ENCODE measurements at places on chromosomes 3 and 15.

DNA sequence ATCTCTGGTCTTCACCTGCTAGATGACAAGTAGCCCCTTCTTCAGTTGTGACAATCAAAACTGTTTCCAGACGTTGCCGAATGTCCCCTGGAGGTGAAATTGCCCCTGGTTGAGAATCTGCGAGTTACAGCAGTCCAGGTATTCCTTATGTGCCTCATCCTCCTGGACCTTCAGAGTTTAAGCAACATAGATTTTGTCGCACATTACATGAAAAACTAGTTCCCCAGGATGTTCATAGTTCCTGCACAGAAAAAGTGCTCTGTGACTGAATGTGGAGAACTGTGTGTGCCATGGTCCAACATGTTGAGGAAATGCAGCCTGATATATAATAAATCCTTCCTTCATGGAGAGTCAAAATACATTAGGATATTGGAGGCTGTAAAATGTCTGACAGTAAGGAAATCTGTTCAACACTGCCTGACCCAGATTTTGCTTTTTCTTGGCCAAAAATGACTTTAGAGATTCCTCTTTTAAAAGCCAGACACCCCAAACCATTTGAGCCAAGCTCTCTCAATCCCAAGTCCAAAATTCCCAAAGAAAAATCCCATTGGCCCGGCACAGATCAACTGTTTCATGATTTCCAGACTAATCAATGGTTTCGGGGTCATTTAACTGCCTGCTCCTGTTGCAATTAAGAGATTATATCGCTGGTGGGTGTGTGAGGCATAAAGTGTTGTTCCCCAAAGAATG lies 20.4 kb upstream of the SHC4 start:
- DNase-seq: no peak

GRCh38 chr3:141876891-141877621 lies 613 bp downstream of the ATP1B3 start:
- peak; percentile 53 for DNase-seq

GRCh38 chr3:29757054-29757777 lies 476.3 kb downstream of the RBMS3 start:
- no peak for DNase-seq

- no peak for DNase-seq
These were observed 125.0 kb upstream of the CGNL1 start for GRCh38 chr15:57251308-57251707.

All from renal pelvis (tissue), 12 donors.